Esophagus mucosa (tissue), 1 donor: ENCODE measurements at places on chromosomes 5 and 9. TPM values are rescaled to one million over a fixed set of nuclear protein-coding genes. Genes with fewer than 3 reads are reported as not detected.

DNA sequence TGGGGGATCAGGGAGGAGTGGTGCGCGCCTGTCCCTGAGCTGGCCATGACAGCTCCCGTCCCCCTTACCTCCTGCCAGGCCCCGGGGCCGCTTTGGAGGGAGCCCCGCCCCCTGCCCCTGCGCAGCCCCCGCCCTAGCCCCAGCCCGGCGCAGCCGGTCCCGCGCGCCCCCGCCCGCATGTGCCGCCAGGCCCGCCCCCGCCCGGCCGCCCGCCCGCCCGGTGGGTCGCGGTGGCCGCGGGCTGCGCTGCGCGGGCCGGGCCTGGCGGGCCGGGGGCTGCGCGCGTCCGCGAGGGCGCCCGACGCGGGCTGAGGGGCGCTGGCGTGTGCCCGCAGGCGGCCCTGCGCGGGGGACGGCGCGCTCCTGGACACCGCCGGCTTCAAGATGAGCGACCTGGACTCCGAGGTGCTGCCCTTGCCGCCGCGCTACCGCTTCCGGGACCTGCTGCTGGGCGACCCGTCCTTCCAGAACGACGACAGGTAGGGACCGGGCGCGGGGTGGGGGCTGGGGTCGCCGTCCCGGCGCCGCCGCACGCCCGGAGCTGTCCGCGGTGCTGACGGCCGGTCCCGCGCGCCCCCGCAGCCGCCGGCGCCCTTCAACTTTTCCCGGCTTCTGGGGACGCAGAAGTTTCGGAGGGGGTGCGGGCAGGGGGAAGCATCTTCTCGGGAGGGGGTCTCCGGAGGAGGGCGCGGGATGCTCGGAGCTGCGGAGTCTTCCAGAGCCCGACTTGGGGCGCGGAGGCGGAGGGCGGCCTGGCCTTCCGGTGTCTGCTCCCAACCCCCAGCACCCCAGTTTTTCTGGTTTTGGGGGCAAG, 12.5 kb downstream of the KCNT1 start:
- ATAC-seq: no peak

AJM1 gene
- total RNA-seq: 1.1 TPM

DNA sequence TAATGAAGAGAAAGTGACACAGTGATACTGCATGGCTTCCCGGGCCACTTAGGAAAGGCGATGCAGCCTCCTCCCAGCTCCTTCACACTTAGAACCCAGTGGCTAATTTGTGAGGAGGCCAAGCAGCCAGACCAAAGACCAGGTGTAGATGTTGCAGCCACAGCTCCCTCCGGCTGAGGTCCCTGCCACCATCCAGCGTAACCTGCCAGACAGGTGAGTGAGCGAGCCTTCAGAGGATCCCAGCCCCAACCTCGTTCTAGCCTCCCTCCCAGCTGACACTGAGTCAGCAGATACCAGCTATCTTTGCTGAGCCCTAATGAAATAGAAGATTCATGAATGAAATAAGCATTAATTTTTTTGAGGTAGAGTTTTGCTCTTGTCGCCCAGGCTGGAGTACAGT, 59.7 kb downstream of the COL23A1 start:
- ATAC-seq: no peak

PCDHA10 gene
- 0.08 TPM for total RNA-seq

ANKRD18A gene
- 3.0 TPM for total RNA-seq

DNA sequence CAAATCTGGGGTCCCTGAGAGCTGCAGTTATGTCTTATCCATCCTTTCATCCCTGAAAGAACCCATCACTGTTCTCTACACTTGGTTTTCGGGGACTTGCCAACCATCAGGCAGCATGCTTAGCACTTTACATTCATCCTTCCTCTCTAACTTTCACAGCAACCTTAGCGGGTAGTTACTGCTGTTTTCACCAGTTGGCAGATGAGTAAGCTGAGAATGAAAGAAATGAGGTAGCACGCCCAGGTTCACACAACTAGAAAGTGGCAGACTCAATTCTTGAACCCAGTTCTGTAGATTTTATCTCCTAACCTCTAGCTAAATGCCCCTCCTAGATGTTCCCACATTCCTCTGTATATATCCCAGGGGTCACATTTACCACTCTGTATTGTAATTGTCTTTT, 342.0 kb upstream of the WWC1 start:
- no peak for ATAC-seq
